Uterus (tissue), 4 donors: ENCODE measurements at places on chromosomes 6 and 20. TPM values are rescaled to one million over a fixed set of nuclear protein-coding genes. Genes with fewer than 3 reads are reported as not detected.

DNA sequence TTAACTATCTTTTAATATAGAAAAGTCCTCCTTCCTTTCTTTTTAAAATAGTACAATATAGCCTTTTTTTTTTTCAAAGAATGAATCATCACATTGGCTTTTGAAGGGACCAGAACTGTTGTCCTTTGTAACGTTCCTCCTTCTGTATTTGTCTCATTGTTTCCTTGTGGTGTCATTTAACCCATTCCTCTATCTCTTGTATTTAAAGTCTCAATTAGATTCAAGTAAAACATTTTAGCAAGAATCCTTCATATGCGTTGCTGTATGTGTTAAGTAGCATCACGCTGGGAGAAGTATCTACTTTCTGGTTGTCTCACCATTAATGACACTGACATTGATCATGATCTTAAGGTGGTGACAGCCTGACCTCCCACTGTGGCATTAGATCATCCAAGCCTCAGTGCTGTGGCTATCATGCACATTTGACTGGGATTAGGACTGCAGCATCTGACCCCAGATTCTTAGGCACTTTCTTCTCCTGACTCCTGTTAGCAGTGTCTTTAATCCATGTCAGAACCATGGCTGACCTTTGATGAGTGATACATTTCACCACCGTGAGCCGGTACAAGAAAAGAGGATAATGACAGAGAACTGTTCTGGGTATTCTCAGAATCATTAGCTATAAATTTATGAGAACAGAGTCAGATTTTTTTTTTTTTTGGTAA, 67.5 kb upstream of the TFB1M start:
- no peaks in the 10 kb centered on the region for H3K4me1 ChIP-seq
- no peak overlapping the region for H3K4me3 ChIP-seq

DNA sequence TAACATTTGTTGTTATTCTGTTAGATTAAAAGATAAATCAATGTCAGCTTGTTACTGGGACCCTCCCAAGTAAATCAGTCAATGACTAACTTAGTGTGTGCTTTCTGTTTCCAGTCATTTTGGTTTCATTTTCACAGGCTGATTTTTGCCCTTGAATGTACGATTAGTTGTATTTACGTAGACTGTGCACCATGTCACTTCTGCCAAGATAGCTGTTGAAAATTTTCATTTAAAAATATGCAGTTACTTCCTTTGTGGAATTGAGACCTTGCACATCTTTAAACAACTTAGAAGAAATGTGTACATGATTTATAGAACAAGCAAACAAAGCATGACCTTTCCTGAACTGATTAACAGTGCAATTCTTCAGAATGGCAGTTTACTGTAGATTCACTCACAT, 944.8 kb upstream of the CITED2 start:
- H3K4me3 ChIP-seq, result no peak overlapping the region
- H3K36me3 ChIP-seq, result no peaks in the 10 kb centered on the region
- no peaks in the 10 kb centered on the region for H3K27me3 ChIP-seq

DNA sequence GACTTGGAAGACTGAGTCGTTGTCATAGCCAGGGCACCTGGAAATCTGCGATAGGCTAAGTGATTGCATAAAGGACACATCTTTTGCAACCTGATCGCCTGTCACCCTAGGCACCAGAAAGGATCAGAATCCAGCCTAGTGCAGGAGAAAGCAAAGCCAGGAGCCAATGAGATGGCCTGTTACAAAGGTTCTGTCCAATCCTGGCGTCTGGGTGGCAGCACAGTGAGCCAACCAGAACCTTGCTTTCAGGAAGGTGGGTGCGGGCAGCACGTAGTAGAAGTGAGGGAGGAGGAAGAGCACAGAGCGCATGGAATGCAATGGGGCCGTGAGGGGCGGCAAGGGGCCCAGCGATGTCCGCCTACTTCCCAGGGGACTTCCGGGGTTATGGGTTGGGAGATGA, 120.4 kb upstream of the GGTLC1 start:
- no peak overlapping the region for H3K27ac ChIP-seq
- no peaks in the 10 kb centered on the region for H3K36me3 ChIP-seq
- H3K27me3 ChIP-seq, result no peaks in the 10 kb centered on the region
- no peaks in the 10 kb centered on the region for H3K4me1 ChIP-seq
- no peak for DNase-seq

DNA sequence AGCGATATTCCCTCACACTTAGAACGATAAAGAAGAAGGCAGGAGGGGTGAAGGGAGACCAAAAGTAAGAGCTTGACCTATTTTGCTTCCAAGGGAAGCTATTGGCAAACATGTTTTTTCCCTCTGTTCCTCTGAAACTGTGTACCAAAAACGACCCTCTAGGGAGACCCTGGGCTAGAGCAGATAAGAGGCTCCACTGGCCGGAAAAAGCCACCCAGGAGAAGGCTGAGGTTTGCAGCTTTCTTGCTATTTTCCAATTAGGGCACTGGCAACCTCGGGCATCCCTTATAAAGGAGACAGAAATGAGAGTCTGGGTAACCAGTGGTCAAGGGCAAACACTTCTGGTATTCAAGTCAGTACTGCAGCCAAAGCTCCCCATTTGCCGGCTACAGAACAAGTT, 168.0 kb downstream of the KIF16B start:
- no peak overlapping the region for H3K4me3 ChIP-seq
- no peaks in the 10 kb centered on the region for H3K4me1 ChIP-seq
- no peaks in the 10 kb centered on the region for H3K27me3 ChIP-seq
- no peak overlapping the region for H3K27ac ChIP-seq
- no peaks in the 10 kb centered on the region for H3K36me3 ChIP-seq

Gene PCK1
- 1.8 TPM for total RNA-seq
